ENCODE measurements at places on chromosomes 13 and 19. TPM values are rescaled to one million over a fixed set of nuclear protein-coding genes. Genes with fewer than 3 reads are reported as not detected.

The WDFY2 gene
- 6.1 TPM for total RNA-seq

The RGL3 gene
- total RNA-seq: 99.2 TPM

The PLIN3 gene
- total RNA-seq: 207 TPM

The RCBTB2 gene
- 1.3 TPM for total RNA-seq

The IL11 gene
- 2.8 TPM for total RNA-seq

The TGFBR3L gene
- 30.9 TPM for total RNA-seq

The ZNF497 gene
- total RNA-seq: 5.1 TPM

The FGF14 gene
- total RNA-seq: not detected

The PLVAP gene
- total RNA-seq: 0.47 TPM

All from HCT116 (cell line).